Endothelial cell (in vitro differentiated cells): ENCODE measurements at places on chromosomes 2 and 18.

DNA sequence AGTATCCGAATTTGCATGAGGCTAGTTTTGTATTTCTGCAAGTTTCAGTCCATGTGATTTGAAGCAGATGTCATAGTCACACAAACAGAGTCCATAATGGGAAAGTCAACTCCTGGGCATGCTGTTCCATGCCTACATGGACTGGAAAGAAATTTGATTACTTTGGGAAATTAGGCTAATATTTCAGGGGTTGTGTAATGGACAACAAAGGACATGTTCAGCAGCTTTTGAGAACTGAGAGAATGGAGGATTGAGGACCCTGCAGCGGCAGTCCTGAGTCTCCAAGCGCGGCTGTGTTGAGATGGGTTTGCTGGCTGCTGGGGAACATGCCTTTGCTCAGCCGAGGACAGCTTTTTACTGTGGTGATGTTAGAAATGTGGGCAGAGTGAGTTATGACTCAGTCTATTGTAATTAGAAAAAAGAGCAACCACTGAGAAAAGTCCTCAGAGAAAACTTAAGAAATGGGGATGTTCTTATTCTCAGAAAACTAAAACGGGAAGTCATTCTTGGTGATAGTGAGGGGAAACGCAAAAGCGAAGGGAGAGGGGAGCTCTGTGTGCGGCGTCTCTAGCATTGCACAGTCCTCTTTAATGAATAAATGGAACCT, 149.2 kb downstream of the FAM210A start:
- no peak for DNase-seq

DNA sequence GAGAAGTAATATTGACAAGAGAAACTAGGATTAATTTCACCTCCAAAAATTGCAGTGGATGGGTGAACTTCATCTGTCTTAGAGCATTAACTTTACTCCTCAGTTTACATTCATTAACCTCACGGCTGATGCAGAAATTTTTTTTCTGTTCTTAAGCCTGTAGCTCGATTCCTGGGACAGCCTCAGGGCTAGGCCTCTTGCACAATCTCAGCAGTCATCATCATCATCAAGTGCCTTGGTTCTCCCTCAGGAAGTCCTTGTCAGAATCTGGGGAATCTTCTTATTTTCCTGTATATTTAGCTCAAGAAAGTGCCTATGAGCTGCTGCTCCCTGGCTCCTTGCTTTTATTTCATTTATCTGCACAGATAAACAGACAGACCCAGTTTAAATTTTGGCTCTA, 1272.2 kb upstream of the LRRTM1 start:
- DNase-seq: no peak

DNA sequence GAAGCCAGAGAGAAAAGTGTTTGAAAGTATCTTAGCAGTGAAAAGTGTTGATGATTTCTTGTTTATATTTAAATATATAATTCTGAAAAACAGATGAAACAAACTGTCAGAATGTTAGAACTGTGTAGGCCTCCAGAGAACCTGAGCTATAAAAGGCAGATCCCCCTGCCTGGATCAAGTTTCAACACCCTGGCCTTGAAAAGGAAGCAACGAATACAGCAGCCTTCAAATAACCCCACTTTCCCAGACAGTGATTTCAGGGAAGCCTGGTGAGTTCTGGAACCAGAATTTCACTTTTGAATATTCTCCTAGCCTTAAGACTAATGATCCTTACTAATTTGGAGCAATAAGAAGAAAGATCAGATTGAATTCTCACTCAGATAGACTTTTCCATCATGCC, 13.3 kb upstream of the TRIM43 start:
- no peak for DNase-seq

GRCh38 chr2:134952608-134953007, 34.0 kb downstream of the CCNT2 start:
- DNase-seq: no peak

- DNase-seq: peak; percentile 72
These were observed 20.5 kb upstream of the LRPPRC start for GRCh38 chr2:44016282-44016681.

GRCh38 chr2:60811491-60812375, 55.7 kb downstream of the PAPOLG start:
- DNase-seq: no peak

- no peak for DNase-seq
These were observed 1674.5 kb upstream of the NXPH2 start for GRCh38 chr2:140454717-140455116.

- DNase-seq: no peak
These were observed 15.3 kb upstream of the HES6 start for GRCh38 chr2:238255151-238255551.

DNA sequence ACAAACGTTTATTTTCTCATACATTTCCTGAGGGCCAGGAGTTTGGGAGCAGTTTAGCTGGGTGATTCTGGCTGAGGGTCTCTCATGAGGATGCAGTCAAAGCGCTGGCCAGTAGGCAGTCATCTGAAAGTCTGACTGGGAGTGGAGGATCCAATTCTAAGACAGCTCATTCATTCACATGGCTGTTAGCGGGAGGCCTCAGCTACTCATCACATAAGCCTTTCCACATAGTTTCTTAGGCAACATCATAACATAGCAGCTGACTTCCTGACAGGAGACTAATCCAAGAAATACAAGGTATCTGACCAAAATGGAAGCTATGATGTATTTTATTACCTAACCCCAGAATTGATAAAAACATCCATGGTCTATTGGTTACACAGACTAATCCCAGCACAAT, 2.9 kb upstream of the MRPL44 start:
- DNase-seq: no peak

- no peak for DNase-seq
These were observed 48.5 kb upstream of the DOCK10 start for GRCh38 chr2:225090746-225091145.

- no peak for DNase-seq
These were observed 271.4 kb downstream of the PIEZO2 start for GRCh38 chr18:10877987-10878386.

DNA sequence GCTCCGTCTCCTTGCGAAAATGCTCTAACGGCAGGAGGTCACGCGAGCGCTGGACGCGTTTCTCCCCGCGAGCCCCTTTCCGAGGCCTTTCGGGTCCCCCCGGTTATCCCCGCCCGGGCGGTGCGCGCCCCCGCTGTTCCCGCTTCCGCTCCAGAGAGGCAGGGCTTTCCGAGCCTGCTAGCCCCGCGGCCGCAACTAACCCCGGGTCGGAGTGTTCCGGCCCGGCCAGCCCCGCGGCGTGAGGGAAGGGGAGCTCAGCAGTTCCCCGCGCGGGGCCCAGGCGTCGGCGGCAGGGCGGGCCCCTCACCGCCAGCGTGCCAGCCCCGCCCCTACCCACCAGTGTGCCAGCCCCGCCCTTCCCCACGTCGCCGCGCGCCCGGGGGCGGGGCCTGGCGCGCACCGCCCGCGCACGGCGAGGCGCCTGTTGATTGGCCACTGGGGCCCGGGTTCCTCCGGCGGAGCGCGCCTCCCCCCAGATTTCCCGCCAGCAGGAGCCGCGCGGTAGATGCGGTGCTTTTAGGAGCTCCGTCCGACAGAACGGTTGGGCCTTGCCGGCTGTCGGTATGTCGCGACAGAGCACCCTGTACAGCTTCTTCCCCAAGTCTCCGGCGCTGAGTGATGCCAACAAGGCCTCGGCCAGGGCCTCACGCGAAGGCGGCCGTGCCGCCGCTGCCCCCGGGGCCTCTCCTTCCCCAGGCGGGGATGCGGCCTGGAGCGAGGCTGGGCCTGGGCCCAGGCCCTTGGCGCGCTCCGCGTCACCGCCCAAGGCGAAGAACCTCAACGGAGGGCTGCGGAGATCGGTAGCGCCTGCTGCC, at the start of gene MSH6:
MSH6 (plus strand) TSS at position 475 of the 815 bp plus-strand sequence; CDS start at position 564, 89 bp downstream.
- DNase-seq: peak; percentile 91

GRCh38 chr2:164141271-164141670, 405.5 kb upstream of the FIGN start:
- DNase-seq: no peak

DNA sequence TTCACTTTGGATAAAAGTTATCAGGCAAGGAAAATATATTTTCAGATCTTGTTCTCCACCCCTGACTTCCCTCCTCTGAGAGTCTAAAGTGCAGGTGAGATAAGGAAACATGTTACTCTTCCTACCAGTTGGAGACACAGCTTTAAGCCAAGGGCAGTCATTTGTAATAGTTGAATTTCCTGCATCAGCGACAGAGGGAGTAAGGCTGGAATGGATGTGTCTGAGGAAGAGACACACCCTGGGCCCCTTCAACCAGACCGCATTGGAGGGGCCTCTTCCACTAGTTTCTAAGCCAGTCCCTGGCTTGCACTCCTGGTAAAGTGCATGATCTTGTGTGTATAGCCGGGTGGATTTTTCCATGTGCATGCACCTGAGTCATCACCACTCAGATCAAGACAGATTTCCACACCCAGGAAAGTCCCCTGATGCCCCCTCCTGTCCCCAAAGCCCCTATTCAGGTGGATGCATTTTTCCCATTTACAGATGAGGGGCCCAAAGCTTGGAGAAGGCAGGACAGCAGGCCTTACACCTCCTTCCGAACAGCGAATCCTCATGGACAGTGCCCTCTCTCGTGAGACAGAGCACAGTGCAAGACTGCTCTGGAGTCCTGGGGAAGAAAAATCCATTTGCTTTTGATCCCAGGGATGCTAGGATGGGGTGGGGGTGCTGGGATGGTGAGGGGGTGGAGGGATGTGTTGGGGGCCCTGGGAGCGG, 66.7 kb upstream of the SH3RF3 start:
- no peak for DNase-seq

DNA sequence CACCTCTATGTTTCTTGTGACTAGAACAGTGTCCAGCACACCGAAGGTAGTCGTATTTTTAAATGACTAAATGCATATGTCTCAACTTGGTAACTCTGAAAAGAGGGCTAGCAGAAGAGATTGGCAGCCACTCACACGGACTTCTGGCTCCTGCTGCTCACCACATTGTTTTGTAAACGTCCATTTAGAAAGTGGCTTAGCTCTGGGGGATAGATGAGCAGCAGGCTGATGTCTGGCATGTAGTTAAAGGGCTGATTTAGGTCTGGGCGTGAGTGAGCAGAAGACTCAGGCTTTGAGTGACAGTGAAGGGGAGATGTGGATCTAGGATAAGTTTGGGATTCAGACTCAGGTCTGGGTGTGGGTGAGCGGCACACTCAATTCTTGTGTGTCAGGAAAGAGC, 372.9 kb upstream of the HS6ST1 start:
- DNase-seq: no peak

DNA sequence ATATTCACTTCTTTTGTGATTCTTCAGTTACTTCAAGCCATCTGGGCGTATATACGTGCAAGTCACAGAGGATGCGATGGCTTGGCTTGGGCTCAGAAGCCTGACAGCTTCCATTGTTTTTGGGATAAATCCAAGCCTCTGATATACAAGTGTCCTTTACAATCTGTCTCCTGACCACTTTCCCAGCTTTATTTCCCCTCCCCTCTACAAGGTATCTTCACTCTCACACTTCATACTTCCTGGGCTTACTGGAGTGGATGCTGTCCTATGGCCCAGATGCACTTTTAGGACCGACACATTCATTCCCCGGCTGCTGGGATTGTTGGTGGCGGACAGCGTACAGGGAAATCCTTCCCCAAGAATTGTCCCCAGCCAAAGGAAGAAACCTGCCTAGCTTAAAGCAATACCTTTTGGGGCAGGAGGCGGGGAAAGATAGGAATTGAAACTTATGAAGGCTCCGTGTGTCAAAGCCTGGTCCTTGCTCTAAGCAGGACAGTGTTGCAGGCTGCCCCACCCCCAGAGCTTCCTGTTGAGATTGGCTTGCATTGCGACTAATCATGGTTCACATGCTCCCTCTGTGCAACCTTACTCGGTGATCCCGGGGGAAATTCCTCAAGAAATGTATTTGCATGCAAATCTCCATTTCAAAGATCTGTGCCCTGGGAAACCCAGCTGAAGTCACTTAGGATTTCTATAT, 802.9 kb upstream of the ID2 start:
- no peak for DNase-seq

DNA sequence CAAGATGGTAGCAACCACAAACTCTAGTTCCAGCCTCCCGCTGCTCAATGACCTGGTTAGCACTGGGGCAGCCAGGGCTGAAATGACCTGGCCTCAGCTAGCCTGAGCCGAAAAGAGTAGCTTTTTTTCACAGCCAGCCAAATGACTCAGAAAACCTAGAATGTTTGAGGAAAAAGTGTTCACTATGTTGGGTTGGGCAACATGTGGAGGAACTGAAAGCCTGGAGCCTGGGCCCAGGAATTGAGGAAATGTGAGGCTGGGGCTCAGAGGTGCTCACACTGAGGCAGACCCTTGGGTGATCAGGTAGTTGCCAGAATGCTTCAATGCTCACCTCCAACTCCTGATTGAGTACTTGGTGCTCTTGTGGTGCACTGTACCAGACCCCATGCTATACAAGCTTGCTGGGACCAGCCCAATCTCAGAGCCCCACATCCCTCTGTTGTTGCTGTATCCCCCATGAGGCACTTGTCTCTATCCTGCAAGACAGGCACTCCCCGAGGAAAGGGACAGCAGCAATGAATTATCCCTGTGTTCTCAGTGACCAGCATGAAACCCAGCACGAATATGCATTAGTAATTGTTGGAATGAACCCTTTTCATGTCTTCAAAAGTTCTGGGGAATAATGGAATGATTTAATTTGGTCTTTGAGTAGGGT, 116.2 kb downstream of the USP34 start:
- DNase-seq: no peak

DNA sequence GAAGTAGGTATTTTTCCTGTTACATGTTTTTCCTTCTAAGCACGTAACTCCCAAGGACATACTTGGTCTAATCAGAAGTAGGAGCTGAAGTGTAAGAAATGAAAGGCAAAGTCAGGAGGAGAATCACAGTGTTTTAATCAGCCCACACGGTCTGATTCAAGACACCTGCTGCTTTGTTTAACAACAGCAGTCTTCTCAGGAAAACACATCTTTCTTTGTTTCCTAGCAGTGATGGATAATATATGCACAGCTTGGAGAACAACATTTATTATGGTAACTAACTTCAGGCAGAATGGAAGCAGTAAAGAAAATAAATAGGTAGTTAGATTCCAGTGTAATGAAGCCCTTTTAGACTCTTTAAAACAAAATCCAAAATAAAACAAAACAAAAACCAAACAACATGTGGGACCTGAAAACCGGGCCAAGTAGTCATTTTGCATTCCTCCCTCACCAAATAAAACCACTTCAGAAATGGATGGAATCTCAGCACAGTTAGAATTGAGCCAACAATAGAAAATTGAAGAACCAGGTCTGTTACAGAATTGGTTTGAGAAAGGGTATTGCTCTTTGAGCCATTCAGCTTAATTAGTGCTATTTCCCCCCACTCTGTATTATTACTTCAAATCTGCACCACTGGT, 61.1 kb upstream of the UGP2 start:
- no peak for DNase-seq

DNA sequence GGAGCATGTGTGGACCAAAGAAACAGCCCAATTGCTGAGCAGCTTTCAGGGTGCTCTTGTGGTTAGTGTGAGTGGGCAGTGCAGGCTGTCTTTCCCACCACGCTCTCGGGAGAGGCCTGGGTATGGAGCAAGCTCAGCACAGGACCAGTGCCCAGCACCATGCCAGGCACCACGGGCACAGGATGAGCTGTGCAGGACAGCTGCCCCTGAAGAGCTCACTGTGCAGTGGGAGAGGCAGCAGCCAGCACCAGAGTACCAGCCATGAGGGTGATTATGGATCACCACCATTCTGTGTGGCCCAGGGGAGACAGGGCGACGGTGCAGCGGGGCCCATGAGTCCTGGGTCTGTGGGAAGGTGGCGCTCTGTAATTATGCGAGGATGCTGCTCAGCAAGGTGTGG, 29.7 kb upstream of the FAHD2A start:
- no peak for DNase-seq

GRCh38 chr18:50074404-50074803, 120.5 kb downstream of the MYO5B start:
- no peak for DNase-seq

- no peak for DNase-seq
These were observed 222.5 kb downstream of the PMAIP1 start for GRCh38 chr18:60122339-60122738.

GRCh38 chr18:11419338-11419737, 190.1 kb upstream of the SLC35G4 start:
- no peak for DNase-seq
